ENCODE measurements at places on chromosomes 1 and 21.
A peak's percentile ranks its signal among the peaks of the same experiment; 100 is the strongest.

DNA sequence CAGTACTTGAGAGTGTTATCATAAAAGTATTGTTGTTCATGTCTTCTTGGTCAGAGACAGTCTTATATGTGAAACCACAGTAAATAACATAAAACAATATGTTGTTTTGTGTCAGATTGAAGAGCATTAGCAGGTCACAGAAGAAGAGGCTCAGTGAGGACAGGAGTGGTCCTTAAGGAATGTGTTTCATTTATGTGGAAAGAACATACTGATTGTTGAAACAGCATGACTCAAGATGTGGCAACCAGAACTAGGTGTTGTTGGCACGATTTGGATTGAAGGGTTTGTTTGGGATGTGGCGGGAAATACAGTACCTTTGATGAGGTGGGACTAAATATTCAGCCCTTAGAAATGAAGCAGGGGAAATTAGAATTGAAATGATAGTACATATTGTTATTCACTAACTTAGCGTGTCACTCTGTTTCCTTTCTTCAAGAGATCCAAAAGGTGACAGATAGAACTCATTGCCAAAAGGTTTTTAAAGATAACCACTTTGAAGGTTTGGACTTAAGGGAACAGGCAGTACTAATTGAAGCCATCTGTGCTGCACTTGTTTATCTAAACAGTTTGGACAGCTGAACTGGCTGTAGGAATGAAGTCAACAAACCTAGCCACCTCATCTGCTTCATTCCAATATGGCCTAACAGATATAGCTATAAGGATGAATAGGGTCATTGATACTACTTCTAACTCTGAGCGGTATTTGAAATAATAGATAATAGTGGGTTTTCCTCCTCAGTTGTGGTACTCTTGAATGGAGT, 14.4 kb downstream of the RALGPS2 start:
- DNase-seq, result no peak

GRCh38 chr1:244322791-244323521, 128.8 kb downstream of the ADSS2 start:
- no peak for DNase-seq

- peak; percentile 27 for DNase-seq
Measured at GRCh38 chr1:45620588-45621500, 3.0 kb downstream of the CCDC17 start.

- no peak for DNase-seq
Measured at GRCh38 chr1:67749844-67750690, 65.1 kb downstream of the GADD45A start.

DNA sequence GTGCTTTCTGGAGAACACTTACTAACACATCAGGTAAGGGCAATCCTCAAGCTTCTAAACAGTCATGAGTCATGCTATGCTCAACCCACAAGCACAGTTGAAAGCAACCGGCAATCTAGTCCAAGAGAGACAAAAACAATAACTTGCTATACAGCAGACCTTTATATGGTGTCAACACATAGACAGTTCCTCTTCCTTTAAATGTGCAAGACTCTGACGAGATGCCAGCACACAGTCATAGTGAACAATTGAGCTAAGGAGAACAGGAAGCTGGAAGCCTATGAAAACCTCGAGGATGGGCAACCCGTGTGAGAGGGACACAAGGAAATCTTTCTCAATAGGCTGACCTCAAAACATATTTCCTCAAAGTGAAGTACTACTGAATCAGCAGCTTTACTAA, 5.3 kb downstream of the ADIPOR1 start:
- no peak for DNase-seq

Measured in GM13976 (cell line).